ENCODE measurements at places on chromosomes 11 and 22.

DNA sequence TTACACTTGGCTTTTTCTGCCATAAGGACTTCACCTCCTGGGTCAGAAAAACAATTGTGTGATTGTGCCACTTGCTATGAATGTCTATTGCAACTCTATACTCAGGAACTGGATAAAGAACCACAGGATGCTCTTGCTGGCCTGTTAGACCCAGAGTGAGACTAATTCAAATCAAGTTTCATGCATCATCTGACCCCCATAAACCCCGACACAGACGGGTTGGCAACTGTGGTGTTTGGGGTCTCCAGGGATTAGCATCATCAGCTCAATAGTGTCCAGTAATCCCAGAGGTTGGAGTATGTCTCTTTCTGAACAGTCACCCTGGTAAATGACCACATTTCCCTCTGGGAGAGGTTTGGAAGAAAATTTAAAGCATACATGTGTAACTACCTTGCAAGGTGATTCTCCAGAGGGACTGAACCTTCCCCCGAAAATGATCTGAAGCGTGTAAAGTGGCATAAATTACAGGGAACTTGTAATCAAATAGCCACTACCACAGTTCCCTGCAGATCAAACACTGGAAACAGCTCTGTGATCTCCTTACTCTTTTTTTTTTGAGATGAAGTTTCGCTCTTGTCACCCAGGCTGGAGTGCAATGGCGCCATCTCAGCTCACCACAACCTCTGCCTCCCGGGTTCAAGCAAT lies 1097.6 kb downstream of the TBC1D22A start:
- no peak for DNase-seq

DNA sequence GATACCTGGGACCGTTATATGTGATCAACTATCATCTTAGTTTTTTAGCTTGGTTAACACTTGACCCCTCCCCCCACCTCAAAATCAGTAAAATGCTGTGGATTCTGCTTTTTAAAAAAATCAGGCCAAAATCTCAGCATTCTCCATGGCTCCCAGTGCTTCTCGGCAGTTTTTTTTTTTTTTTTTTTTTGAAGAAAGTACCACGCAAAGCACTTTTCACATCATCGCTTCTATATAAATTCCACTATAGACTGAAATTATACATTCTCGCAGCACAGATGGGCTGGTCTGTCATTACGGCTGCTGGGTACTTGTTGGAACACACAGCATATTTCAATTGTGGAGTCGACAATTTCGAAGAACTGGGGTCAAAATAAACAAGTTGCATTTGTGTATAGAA lies 67.7 kb upstream of the PPARA start:
- no peak for DNase-seq

GRCh38 chr22:22935546-22936157 lies 48.0 kb downstream of the IGLL5 start:
- no peak for DNase-seq

- DNase-seq, result no peak
Observed at GRCh38 chr11:2991452-2992233, 486 bp downstream of the NAP1L4 start.

DNA sequence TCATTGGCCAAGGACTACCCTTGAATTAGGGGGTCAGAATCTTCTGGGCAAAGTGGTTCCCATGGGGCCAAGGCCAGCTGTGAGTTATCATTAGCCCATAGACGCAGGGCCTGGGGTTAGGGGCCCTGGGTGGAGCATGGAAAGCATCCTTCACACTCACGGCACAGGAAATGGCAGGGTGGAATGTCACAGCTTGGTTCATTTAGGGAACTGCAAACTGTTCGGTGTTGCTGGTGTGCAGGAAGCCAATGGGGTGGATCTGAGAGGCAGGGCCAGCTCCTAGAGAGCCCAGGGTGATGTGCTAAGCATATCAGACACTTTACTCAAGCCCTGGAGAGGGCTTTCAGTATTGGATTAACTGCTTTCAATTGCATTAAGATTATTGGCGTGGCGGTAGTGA lies 42.9 kb downstream of the TECTA start:
- DNase-seq, result no peak

DNA sequence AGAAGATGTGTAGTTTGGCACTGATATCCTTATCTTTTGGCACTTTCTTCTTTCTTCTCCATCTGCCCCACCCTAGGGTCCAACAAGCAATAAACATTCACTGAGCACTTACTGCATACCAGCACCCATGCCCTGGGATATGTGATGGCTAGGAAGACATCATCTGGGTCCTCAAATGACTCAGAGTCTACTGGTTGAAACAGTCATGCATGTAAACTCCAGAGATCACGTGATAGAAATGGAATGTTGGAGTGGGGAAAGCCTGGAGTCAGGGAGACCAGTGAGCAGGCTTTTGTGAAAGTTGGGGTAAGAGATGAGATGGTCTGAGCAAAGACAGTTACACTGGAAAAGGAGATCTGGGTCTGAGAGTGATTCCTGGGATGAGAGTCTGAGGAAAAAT lies 724.9 kb upstream of the TENM4 start:
- no peak for DNase-seq

DNA sequence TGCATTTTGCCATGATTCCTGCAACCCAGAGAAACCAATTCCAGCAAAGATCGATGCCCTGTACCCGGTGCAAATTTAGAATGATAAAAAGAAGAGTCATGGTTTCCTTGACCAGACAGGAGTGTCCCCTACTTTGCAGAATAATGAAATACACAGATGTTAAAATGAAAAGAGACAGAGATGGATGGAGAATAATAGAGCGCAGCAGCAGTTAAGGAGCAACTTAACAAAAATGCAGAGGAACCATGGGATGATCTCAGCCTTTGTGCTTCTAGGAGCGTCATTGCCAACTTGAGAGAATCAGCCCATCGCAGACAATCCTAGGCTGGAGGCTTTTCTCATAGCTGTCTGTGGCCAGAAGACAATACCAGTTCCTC lies 127.1 kb downstream of the LDLRAD3 start:
- DNase-seq, result no peak

DNA sequence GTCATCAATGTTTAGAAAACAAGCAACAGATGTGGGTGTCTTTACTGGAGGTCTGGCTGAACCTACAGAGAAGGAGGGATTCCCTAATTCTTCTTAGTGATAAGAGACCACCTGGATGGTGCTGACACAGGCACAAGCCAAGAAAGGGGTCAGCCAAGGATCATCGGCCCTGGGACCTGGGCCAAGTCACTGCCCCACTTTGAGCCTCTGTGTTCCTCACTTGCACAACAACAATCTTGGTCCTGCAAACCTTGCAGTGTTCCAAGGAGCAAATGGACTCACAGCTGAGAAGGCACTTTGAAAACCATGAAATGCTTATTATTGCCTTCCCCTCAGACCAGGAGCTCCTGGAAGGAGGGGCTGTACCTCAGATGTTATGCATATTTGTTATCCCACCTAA lies 7.0 kb upstream of the KCNE3 start:
- no peak for DNase-seq

DNA sequence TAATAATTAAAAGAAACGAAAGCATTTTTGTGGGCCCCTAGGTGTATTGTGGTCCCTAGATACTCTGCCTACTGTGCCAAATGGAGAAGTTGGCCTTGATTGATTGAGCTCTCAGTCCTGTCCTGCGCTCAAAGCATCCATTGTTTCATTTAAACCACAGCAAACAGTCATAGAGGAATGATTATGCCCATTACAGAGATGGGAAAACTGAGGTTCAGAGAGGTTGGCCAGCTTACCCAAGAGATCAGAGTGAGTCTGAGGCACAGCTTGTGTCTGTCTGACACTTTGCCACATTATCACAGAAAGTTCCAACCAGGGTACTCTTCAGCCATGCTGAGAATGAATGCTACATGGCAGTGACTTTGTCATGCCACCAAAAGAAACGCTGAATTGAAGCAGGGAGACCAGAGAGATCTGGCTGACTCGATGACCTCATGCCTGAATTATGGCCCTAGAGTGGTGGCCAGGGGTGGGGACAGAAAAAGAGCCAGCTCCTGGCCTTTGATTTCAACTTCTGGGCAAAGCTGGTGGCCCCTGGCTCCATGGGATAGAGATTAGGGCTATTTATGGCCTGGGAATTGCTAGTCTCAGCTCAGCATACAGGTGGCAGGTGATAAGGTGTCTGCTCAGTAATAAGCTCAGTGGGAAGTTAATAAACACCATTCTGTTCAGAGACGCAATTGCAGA lies 180.5 kb downstream of the MIAT start:
- DNase-seq, result no peak

DNA sequence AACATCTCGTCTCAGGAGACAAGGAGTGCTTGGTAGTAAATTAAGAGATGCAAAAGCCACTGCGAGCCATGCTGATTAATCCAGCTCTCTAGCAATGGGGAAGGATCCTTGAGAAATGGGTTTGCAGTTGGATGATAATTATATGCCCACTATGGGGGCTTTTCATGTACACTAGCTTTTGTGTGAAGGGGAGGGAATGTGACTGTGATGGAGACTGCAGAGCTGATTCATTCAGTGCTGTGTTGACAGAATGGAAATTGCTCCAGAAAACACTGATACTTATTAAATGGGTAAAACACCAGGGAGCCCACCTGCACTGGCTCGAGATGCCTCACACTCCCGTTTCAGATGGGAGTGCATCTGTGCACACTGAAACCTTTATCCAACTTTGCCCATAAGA lies 37.0 kb upstream of the KIRREL3 start:
- no peak for DNase-seq

DNA sequence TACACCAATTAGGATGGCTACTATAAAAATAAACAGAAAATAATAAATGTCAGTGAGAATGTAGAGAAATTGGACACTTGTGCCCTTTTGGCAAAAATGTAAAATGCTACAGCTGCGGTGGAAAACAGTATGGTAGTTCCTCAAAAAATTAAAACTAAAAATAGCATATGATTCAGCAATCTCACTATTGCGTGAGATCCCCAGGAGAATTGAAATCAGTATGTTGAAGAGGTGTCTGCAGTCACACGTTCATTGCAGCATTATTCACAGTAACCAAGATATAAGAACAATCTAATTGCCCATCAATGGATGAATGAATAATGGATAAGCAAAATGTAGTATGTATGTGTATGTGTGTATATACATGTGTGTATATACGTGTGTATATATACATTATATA lies 6.8 kb downstream of the OR52N2 start:
- DNase-seq, result no peak

DNA sequence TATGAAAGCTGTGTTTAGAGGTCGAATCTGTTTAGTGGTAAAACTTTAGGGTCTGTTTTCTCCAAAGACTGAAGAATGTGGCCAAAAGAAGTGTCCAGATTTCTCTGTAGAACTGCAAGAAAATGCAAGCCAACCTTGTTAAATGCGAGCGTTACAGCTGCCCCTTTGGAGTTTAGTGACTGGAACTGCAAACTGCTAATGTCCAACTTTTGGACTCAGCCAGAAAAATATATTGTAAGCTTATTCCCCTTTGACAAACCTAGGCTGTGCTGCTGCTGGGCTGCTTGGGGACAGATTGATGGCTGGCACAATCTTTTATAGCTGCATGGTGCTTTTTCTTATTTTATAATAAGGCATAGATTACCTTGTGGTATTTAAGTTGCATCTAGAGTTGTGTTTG lies 3.9 kb downstream of the TEAD1 start:
- no peak for DNase-seq

- no peak for DNase-seq
Observed at GRCh38 chr11:122069707-122070360, 46.2 kb downstream of the BLID start.

DNA sequence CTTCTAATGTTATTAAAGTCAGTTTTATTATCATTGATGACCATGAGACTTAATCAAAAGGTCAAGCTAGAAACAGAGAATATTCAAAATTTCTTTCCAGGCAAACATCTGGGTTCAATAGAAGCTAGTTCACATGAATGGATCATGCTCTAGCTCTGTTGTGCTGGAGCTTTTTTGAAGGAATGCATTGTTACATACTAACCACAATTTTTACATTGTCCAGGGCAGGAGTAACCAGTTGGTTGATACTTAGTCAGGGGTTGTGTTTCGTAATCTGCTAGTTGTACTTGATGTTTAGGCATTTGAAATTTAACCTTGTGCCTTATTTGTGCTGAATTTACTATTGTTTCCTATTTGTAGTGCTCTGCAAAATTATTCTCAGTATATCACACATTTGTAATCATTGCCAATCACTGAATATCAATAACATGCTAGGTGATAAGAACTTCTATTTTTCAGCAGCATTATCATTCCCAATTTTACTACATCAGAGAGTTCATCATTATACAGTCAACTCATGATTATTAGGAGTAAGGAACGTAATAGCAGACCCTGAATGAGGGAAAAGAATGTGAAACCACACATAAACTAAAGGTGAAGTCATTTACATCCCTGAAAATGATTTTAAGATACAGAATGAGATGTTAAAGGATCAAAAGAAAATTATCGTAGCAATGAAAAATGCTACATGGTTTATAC lies 23.2 kb downstream of the NF2 start:
- DNase-seq, result no peak

DNA sequence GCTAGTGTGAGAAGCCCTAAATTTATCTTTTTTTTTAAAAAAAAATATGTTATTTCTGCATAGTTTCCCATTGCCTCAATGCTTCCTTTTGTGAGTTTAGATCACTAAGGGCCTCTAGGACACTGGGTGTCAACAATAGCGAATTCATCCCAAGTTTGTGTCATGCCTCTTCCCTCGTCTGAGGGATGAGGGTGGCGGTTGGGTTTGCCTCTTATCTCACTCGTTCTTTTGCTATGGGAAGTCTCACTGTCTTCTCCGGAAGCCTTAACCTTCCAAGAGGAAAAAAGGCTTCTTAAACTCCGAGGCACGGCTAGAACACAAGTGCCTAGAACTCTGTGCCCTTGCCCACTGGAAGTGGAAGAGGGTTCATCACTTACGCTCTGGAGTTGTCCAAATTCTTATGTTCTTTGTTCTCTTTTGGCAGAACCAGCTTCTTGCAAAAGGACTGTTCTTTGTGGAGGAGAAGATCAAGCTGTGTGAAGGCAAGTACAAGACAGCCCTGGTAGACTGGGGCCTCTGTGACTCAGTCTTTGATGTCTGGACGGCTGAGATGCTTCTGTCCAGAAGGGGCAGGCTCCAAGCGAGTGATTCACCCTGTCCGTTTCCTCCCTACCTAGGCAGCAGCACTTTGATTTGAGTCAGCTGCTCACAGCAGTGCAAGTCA lies 78.5 kb downstream of the TRAF6 start:
- peak; percentile 34 for DNase-seq

DNA sequence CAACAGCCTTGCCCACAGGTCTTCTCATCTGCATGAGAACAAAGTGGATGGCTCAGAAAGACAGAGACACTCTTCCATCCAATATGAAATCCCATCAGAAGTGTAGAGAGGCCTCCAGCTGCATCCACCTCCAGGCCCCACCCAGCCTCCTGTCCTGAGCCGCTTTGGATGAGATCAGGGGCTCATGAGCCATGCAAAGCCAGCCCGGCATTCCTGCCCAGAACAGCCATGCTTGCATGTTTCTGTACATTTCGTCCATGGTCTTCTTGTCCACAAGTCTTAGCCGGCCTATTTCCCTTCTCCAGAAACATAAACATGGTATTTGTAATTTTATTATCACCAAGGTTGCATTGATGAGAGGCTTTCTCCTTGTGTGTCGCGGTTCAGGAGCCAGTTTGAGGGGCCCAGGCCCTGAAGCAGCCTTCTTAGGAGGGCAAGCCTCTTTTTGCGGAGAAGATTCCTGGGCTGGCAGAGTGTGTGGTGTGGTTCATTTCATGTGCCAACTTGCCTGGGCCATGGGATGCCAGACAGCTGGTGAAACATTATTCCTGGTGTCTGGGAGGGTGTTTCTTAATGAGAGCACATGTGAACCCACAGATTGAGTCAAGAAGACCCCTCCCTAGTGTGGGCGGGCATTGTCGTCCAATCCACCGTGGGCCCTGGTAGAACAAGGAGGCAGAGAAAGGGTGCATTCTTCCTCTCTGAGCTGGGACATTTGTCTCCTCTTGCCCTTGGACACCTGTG lies 928.9 kb downstream of the TBC1D22A start:
- DNase-seq, result no peak
